ENCODE measurements at places on chromosomes 2 and 18.

GRCh38 chr2:129757915-129758783, 221.3 kb upstream of the RAB6C start:
- DNase-seq, result peak; percentile 85

DNA sequence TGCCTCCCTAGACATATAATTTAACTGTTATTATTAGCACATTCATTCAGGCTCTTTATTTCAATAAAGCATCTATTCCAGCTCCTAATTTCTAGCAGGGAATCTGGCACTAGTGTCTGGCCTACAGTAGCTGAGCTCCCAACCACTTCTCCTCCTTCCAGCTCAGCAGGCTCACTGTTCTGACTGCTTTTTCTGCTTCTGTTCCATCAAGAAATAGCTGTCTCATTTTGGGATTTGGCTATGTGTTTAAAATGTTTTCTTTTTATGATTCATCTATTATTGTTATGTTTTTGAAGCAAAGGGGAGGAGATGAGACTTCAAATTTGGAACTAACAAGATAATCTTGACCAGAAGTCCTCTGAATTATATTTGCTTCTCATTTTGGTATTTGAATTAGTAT, 172.7 kb upstream of the SMAD7 start:
- DNase-seq, result no peak

DNA sequence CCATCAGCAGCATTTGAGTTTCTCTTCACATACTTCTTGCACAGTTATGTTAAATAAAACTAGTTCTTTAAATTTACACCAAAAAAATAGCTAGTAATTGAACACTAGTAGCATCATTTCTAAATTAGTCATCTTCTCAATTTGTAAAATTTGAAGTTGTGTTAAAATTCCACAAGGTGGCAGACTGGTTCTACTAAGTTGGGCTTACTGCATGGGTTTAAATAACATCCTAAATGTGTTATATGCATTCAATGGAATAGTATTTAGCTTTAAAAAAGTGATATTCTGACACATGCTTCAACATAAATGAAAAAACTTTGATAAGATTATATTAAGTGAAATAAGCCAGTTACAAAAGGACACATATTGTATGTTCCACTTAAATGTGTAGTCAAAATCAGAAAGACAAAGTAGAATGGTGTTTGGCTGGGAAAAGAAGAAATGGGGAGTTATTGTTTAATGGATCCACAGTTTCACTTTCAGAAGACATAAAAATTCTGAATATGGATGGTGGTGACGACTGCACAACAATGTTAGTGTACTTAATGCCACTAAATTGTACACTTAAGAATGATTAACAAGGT, 28.7 kb upstream of the RPRD1A start:
- DNase-seq, result peak; percentile 64

DNA sequence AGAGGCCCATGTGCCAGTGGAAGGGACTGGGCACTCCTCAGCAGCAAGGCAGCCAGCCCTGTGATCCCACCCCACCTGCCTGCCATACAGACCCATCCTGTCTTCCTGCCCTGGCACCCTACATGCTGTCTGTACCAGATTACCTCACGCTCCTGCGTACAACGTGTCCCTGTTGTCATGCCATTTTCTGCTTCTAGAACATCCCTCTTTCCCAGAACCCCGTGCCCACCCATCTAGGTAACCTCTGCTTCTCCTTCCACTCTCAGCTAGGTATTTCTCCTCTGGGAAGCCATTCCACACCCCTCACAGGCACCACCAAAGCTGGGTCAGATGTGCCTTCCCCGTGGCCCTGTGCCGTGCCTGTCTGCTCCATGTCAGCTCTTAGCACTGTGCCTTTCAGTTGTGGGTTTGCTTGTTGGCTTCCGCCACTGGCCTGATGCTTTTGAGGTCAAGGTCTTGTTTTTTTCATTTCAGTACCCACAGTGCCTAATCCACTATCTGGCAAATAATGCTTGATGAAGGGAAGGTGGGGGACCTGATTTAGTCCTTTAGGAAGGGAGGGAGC, 71.7 kb upstream of the ALPP start:
- DNase-seq, result no peak

DNA sequence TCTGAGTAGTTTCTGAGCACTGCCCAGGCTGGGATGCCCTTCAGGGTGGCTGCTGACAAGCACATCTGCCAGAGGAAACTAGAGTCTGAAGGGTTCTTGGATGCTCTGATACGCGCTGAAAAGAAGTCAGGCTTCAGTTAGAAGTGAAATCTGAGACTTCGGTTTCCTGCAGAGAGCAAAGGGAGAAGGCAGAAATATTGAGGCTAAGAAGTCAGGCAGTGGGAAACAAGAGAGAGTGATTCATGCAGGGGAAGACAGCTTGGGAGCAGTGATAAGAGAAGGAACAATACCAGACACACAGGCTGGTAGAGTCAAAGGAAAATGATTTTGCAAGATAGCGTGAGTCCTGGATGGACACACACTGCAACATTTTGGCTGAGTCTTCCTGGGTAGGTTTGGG, 51.0 kb upstream of the BOD1L2 start:
- DNase-seq, result no peak

GRCh38 chr18:79571211-79572092, 108.2 kb upstream of the CTDP1 start:
- peak; percentile 1 for DNase-seq

DNA sequence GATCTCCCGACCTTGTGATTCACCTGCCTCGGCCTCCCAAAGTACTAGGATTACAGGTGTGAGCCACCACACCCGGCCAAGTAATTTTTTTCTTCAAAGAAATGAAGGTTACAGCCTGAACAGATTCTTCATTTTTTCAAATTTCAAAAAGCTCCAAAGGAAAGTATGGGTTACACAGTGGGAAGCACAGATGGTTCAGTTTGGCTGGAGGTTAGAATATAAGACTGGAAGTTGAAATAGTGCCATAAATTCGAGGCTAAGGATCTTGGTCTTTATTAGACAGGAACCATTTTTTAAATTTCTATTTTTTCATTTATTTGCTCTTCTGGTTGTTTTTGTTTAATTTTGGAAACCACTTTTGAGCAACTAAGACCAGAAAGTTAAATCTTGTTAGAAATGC, 120.0 kb downstream of the STK39 start:
- no peak for DNase-seq

DNA sequence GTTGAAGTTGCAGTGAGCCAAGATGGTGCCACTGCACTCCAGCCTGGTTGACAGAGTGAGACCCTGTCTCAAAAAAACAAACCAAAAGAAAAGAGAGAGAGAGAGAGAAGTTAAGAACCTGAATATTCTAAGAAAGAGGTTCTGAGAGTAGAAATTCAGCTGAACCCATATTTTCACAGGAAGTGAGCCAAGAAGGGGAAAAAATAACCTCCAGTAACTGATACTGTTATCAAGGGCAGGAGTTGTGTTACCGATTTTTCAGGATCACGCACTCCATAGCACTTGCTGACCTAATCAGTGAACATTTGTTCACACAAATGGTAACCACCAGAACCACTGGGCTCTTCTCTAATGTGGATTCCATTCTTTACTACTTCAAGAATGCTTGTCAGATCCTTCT, 39.1 kb upstream of the BZW1 start:
- no peak for DNase-seq

DNA sequence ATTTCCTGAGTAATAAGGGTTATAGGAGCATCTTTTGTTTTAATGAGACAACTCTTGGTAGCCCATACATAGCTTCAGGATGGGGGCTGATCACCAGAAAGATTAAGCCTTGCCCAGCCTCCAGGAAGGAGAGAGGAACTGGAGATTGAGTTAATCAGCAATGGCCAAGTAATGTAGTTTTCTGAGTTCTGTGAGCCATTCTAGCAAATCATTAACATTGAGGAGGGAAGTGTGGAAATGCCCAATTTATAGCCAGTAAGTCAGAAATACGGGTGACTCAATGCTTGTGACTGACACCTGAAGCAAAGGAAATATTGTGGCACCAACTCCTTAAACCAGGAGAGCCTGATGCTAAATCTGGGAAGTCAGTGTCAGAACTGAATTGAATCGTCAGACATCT, 205.1 kb upstream of the SRD5A2 start:
- DNase-seq, result no peak

GRCh38 chr2:120346667-120347358, 877 bp downstream of the INHBB start:
- DNase-seq, result no peak

DNA sequence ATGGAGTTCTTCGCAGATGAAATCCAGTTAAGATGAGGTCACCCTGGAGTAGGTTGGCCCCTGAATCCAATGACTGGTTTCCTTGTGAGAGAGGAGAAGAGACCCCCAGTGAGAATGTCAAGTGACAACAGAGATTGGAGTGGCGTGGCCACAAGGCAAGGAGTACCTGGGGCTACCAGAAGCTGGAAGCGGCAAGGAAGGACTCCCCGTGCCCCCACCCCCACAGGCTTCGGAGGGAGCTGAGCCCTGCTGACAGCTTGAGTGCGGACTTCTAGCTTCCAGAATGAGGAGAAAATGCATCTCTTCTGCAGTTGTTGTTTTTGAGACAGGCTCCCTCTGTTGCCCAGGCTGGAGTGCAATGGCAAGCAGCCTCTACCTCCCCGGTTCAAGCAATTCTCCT, 78.0 kb upstream of the HPCAL1 start:
- DNase-seq, result no peak

- no peak for DNase-seq
Observed at GRCh38 chr2:23692263-23692662, 234.7 kb downstream of the ATAD2B start.

GRCh38 chr2:113079131-113079530, 11.4 kb downstream of the IL1F10 start:
- DNase-seq, result no peak

All from HAP-1 (cell line).